ENCODE measurements at places on chromosomes 12 and 14. TPM values are rescaled to one million over a fixed set of nuclear protein-coding genes. Genes with fewer than 3 reads are reported as not detected.

- peak; percentile 36 for DNase-seq
Measured at GRCh38 chr12:42706321-42706720, 116.8 kb upstream of the PRICKLE1 start.

- DNase-seq, result no peak
Measured at GRCh38 chr12:40011775-40012129, 94.1 kb downstream of the SLC2A13 start.

GRCh38 chr12:66268562-66268961 lies 33.7 kb upstream of the HELB start:
- no peak for DNase-seq

DNA sequence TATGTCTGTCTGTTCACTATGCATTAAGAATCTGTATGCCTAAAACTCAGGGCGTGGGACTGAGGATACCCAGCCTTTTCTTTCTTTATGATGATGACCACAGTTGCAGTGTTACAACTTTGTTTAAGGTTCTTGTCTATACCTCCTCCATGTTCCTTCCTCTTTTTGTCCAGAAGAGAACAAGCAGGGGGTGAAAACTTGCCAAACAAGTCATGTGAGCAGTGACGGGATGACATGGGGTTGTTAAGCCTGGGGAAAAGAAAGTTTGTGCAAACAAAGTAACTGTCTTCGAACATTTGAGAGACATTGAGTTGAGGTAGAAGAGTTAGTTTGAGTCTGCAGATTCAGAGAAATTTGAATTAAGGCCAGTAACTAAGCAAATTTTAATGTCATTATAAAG lies 505.5 kb downstream of the NPAS3 start:
- DNase-seq, result no peak

- DNase-seq, result no peak
Measured at GRCh38 chr14:44309331-44309730, 197.8 kb downstream of the FSCB start.

DNA sequence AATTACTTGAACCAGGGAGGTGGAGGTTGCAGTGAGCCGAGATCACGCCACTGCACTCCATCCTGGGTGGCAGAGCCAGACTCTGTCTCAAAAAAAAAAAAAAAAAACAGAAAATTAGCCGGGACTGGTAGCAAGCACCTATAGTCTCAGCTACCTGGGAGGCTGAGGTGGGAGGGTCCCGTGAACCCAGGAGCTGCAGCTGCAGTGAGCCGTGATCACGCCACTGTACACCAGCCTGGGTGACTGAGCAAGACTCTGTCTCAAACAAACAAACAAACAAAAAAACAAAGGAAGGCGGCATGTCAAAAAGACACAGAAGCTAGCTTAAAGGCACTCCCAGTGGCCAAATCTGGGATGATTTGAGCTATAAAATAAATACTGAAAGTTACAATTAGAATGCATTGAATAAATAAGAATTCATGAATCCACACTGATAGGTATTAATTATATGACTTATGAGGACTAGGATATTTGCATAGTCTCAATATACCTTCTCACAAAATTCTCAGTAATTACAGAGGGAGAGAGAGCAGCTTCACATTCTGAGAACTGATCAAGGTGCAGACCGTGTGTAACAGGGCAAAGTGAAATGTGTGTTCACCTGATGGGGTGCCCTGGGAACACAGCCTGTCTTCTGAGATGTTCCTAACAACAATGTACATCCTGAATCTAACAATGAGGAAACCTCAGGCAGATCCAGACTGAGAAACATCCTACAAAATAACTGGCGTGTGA lies 42.7 kb upstream of the GPR132 start:
- DNase-seq, result no peak

Gene INHBC
- not detected for total RNA-seq

Gene HEBP1
- total RNA-seq, result 14.5 TPM

Gene RNFT2
- not detected for total RNA-seq

Gene MED6
- total RNA-seq, result 20.5 TPM
